HT-29 (cell line): ENCODE measurements at places on chromosomes 5 and 9.

DNA sequence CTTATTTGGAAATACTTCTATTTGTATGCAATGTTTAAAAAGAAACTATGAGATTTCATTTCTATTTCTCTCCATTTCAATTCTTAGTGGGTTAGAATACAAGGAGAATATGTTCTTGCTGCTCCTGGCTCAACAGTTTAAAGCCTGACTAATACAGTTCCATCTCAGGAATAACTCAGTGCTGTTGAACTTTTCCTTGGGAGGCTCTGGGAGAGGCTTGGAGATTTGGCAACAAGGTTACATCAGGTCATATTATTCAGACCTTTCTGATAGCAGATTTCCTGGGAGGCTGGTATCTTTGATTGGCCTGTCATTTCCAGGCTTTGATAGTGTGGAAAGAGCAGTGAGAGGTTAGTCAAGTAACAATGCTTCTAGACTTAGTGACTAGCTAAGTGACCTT is 481.7 kb upstream of the KLF4 start:
- no peak for DNase-seq

DNA sequence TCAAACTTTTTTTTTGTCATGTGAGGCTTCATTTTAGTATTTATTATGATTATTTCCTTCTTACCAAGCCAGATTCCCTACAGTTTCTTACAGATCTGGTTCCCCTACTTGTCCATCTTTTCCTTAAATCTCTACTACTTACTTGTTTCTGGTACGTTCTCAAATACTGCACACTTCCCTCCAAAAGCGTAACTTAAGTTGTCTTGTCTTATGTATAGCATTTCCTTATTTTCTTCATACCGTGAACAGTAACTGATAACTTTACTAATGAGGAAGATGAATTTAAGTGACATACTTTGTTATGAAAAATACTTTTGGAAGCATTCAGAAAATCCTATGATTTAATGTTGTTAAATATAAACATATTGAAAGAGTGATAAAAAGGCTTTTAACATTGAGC is 67.3 kb downstream of the PARP8 start:
- DNase-seq = no peak

- no peak for DNase-seq
These were observed 17.7 kb downstream of the CMBL start for GRCh38 chr5:10289991-10290390.

GRCh38 chr9:95724253-95724991 is 151.1 kb upstream of the ERCC6L2 start:
- no peak for DNase-seq

- DNase-seq = no peak
These were observed 2.2 kb upstream of the PBX3 start for GRCh38 chr9:125745018-125745417.

GRCh38 chr5:87138091-87138805 is 129.4 kb upstream of the RASA1 start:
- DNase-seq = no peak

DNA sequence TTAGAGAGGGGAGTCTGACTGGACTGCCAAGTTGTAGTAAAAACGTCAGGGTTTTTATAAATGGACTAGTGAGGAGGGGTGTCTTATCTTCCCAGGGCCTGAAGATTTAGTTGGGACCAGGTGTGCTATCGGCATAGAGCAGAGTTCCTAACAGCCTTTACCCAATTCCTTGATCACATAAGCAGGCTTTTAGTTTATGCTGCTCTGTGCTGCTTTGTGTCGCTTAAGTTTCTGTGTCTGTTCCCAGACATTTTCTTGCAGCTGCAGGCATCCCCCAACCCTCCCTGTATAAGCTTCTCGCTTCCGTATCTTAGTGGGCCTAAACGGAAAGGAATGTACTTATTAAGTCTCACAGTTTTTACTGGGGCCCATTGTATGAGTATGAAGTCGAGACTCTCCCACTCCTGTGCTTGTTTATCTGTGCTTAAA is 2.6 kb upstream of the SMC5 start:
- no peak for DNase-seq

DNA sequence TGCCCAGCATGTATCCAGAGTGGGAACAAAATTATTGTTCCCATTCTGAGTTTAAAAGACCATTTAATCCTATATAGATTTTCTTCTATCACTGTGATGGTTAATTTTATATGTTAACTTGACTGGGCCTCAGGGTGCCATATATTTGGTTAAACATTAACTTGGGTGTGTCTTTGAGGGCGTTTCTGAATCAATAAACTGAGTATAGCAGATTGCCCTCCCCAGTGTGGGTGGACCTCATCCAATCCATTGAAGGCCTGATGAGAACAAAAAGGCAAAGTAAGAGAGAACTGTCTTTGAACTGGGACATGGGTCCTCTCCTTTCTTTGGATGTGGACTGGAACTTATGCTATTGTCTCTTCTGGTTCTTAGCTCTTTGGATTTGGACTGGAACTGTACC is 17.3 kb downstream of the RIOK2 start:
- peak; percentile 11 for DNase-seq

DNA sequence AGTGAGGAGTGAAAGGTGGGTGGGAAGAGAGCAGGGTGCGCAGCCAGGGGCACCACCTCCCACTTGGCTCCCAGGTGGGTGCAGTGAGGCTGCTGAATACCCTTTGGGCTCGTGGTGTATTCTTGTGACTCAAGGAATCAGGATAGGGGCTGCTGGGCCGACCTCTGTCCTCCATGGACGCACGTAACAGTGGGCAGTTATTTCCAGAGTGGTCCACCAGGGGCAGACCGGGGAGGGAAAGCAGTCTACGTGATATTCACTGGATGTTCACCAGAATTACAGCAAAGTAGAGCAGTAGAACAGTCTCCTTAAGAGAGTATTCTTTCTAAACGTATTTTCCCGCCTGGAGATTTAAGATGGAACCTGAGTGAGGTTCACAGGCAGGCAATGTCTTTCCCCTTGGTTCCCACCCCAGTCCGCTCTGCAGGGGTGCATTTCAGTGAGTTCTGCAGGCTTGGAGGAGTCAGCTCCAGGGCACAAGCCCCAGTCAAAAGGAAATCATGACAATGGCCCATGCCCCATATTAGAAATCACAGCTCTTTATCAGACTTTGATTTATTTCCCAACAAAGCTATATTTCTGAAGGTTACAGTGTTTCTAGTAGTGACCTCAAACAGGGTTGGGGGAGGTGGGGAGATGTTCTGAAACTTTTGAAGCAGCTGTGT is 88.7 kb downstream of the SYK start:
- DNase-seq = no peak

- DNase-seq = no peak
These were observed 46.3 kb downstream of the SMIM15 start for GRCh38 chr5:61115968-61116367.

DNA sequence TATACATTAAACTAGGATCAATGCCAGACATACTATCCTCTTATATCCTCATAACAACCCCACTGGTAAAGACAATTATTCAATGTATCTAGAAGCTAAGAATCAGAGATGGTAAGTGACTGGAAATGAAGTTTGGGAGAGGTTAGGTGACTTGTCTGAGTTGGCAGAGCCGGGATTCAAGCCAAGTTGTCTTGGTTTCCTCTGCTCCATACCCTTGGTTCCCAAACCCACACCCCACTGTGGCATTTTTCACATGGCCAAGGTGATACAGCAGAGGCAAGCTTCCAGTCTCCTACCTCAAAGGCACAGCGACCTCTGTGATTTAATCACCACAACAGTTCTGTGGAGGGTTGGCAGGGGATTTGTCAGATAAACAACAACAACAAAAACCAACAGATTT is 34.7 kb upstream of the ADRB2 start:
- DNase-seq = no peak

- DNase-seq = no peak
These were observed 18.4 kb upstream of the SPINK4 start for GRCh38 chr9:33221568-33221884.

GRCh38 chr5:138408023-138408422 is 30.8 kb upstream of the REEP2 start:
- no peak for DNase-seq
